ENCODE measurements at places on chromosomes 3 and 15.

DNA sequence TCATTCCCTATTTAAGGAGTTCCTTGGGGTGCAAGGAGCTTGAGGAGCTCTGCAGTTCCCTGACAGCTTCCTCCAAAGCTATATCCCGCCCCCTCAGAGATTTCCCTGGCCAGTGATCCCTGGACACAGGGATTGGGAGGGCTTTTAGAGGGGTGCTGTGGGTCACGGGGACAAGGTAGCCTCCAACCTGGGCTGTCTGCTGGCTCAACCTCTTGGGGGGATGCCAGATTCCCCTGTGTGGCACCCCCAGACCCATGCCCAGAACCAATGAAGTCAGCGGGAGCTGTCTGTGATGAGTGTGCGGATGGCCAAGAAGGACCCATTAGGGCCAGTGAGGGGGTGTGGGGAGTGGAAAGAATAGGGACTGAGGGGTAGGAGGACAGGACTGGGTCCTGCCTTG lies 21.0 kb upstream of the ATP2B2 start:
- DNase-seq = no peak

GRCh38 chr15:50344006-50344464 lies 11.0 kb downstream of the GABPB1 start:
- DNase-seq = no peak

GRCh38 chr3:57538465-57538864 lies 5.7 kb downstream of the DNAH12 start:
- DNase-seq = peak; percentile 81

DNA sequence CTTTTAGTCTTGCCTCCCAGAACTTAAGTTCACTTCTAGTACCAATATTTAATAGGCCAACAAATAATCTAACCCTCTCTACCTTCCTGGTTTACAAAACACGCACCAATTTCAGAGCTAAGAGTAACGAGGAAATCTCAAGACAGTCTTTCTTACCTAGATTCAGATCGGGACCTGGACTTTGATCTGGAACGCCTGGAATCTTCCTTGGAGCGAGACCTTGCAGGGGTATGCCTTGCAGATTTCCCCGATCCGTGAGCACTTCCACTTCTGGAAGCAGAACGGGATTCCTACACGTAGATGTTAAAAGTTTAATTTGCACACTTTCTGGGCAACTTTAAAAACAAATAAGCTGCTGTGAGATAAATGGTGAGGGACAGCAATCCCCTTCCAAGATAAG lies 11.4 kb downstream of the TRA2B start:
- DNase-seq = no peak

GRCh38 chr3:123329636-123330340 lies 119.1 kb downstream of the ADCY5 start:
- no peak for DNase-seq

DNA sequence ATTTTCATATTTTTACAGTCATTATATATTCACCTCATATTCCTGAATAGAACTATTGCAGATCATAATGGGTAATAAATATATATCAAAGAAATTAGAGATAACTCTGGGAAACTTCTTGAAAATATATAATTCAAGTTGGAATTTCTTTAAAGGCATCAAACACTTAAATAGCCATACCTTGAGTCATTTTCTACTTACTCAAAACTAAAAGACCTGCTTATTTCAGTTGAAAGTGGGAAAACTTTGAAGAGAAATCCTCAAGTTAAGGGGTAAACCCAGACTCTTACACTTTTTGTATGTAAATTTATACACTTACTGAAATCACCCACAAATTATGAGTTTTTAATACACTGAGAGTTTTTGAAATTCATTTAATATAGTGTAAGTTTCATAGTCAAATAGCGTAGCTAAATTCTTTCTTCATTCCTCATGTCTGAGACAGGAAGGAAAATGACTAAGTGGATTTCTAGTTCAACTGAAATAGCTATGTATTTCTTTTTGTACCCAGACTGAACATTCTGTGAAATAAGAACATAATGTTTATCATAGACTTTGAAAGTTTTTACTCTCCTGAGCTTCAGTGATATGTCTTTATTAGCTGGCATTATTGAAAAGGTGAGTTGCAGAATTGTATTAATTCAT lies 4.6 kb upstream of the ALCAM start:
- no peak for DNase-seq

GRCh38 chr3:134197681-134198261 lies 52.9 kb downstream of the RYK start:
- DNase-seq = peak; percentile 82

- DNase-seq = no peak
These were observed 273.8 kb downstream of the CD47 start for GRCh38 chr3:107817076-107817475.

DNA sequence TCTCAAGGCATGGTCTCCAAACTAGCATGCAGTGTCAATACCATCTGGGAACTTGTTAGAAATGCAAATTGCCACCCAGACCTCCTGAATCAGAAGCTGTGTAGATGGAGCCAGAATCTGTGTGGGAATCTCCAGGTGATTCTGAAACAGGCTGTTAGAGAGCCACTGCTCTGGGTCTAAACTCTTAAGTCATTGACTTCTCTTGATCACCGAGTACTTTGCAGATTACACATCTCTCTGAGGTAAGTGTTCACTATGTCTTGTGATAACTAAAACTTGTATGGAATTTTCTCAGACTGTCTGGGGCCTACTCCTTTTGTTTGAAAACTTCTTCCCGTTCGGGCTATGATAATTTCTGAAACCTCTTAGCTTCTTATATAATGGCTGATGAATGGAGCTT lies 315.6 kb downstream of the EDEM1 start:
- DNase-seq = peak; percentile 53

DNA sequence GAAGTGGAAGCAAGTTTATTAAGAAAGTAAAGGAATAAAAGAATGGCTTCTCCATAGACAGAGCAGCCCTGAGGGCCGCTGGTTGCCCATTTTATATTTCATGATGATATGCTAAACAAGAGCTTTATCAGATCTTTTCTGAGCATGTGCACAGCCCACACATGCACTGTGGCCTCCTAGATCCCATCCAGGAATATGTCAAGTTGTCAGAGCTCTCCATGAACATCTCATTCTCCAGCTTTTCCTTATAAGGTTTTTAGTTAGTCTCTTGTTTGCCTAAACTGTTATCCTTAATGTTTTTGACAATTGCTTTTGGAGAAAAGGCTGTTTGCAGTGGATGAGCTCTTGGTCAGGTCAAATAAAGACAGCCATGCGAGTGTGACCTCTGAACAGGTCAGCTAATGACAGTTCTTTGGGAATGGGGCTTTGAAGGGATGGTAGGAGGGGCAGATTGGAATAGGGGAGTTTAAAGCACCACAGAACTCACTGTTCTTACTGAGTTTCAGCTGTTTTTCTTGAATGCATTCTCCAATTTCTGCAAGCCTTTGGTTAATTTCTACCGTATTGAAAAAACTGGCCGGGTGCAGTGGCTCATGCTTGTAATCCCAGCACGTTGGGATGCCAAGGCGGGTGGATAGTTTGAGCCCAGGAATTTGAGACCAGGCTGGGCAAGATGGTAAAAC lies 69.4 kb upstream of the CRTC3 start:
- DNase-seq = no peak

GRCh38 chr15:45904019-45904418 lies 269.2 kb downstream of the SQOR start:
- no peak for DNase-seq

DNA sequence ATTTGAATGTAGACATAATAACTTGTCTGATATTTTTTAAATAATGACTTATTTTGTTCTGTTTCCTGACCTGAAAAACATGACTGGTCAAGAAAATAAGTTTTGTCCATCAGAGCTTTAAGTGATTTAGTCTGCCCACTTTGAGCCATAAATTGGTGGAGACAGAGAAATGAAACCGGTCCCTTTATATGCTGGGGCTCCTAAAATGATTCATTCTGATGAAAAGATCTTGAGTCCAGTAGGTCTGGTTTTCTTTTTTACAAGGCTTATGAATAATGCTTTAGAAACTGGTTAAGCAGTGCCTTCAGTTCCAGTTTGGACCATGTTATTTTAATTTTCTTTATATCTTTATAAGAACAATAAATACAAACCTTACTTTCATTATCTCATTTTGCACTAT lies 293.2 kb downstream of the DIPK2A start:
- no peak for DNase-seq

DNA sequence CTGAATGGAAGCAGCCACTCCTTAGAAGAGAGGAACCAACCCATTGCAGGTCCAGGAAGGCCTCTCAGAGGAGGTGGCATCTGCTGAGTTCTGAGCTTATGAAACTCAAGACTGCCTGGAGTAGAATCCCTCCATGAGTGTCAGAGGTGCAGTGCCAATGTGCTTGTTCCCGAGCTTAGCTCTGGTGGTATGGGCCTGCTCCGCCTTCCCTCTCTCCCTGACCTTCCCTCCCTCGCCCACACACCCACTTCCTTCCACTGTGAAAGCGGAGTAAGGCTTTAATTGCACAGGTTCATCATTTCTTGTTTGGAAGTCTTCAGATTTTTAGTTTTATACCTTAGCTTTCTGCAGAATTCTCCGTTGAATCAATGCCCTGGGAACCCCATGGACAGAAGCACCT lies 208.0 kb upstream of the BHLHE40 start:
- DNase-seq = no peak

- no peak for DNase-seq
These were observed 67.9 kb downstream of the FEM1B start for GRCh38 chr15:68345481-68345880.

DNA sequence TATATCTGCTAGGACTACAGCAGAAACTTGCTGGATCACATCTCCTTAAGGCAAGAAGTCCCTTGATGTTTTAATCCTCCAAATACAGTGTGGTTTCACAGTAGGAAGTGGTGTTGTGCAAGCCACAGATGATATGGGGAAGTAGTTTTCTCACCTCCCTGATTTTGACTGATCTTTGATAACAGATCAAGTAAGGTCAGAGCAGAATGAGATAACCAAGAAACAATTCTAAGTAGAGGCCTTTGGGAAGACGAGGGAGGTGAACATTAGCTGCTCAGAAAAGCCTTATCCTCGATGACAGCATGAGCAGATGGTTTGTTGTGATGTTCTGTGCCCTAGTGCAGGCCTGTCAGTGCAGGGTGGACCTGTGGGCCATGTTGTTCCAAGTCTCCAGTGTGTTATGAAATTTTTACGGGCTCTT lies 61.3 kb downstream of the RIOX2 start:
- DNase-seq = peak; percentile 51

DNA sequence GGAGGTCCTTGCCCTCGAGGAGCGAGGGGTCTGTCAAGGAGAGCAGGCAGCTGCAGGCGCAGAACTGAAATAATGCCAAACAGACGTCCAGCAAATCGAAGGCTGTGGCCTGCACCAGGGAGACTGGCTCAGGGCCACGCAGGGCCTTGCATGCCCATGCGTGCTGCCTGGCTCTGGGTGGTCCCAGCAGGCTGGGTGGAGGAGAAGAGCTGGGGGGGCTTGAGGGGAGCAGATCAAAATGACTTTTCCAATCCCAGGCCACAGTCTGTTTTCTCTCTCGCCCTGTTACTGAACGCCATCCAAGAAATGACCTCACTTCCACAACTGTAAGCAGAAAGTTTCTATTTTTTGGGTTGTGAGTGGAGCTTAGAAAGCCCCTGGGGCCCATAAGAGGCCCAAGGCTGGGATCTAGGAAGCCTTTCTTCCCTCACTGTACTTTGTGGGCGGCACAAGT lies 96.9 kb upstream of the RPL32 start:
- DNase-seq = no peak

- DNase-seq = no peak
These were observed 759.4 kb downstream of the ROBO2 start for GRCh38 chr3:77799278-77799677.

GRCh38 chr3:194485881-194486539 lies 792 bp downstream of the ATP13A3 start:
- DNase-seq = peak; percentile 42

- no peak for DNase-seq
These were observed 724.6 kb upstream of the CBLB start for GRCh38 chr3:106593381-106593780.

GRCh38 chr15:31367021-31367729 lies 40.5 kb downstream of the KLF13 start:
- no peak for DNase-seq

DNA sequence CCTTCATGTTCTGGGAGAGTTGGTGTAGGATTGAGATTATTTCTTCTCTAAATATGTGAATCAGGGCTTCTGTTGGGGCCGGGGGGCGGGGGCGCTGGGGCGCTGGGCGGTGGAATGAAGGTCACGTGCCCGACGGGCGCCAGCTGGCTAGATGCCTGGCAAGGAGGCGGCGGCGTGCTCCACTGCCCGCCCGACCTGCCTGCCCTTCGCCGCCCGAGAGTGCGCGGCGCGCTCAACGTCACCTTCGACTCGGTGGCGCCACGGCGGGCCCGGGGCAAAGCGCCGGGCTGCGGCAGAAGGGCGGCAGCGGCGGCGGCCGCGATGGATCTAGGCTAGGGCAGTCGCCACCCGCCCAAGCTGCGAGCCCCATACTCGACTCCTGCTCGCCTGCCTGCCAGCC lies 47.0 kb upstream of the LHFPL4 start:
- no peak for DNase-seq

- DNase-seq = no peak
These were observed 10.5 kb downstream of the ABI3BP start for GRCh38 chr3:100982710-100983109.

DNA sequence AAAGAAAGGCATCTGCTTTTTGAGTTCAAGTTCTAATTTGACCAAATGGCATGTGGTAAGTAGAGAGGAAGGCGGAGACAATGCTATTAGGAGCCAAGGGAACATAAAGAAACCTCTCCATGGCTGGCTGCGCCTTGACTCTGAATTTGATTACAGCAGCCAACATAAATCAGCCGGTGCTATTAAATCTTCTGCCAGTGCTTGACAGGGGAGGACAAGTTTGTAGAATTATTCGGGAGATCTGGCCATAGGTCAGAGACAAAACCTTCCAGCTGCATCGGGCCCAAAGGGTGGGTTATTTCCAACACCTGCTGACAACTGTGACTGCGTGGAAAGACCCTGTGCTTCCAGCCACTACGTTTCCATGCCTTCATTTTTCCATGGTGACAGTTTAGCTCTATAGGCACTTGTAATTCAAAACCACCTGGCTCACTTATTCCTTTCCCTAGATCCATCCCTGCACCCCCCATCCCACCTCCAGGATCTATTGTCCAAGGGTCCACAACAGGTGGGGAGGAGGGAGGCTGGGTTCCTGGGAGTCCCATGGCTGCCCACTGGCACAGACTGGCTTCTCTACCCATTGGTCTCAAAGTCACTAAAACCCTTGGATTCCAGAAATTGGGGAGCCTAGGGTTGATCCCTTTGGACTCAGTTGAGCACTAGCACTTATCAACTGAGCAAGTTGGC lies 15.9 kb downstream of the COLQ start:
- no peak for DNase-seq

- DNase-seq = no peak
These were observed 22.2 kb downstream of the PDCD10 start for GRCh38 chr3:167712445-167712844.
